Fibroblast of the conjunctiva (primary cell): ENCODE measurements at places on chromosomes 7 and 10.

GRCh38 chr7:132030883-132031282, 474.5 kb upstream of the PODXL start:
- DNase-seq: no peak

GRCh38 chr7:137870684-137871083, 23.9 kb upstream of the DGKI start:
- no peak for DNase-seq

- no peak for DNase-seq
Measured at GRCh38 chr10:26412932-26413331, 25.2 kb upstream of the APBB1IP start.

GRCh38 chr10:120402147-120402766, 54.8 kb upstream of the PLPP4 start:
- DNase-seq: no peak

- no peak for DNase-seq
Measured at GRCh38 chr7:15836041-15836440, 149.6 kb upstream of the MEOX2 start.

DNA sequence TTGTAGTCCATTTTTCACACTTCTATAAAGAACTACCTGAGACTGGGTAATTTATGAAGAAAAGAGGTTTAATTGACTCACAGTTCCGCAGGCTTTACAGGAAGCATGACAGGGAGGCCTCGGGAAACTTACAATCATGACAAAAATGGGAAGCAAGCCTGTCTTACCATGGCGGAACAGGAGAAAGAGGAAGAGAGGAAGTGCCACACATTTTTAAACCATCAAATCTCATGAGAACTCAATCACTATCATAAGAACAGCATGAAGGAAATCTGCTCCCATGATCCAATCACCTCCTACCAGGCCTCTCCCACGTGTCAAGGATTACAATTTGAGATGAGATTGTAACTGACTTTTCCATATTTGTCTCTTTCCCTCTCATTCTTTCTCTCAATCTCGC, 9.3 kb upstream of the PNPLA8 start:
- no peak for DNase-seq

GRCh38 chr10:35933940-35934641, 292.0 kb upstream of the FZD8 start:
- DNase-seq: no peak

DNA sequence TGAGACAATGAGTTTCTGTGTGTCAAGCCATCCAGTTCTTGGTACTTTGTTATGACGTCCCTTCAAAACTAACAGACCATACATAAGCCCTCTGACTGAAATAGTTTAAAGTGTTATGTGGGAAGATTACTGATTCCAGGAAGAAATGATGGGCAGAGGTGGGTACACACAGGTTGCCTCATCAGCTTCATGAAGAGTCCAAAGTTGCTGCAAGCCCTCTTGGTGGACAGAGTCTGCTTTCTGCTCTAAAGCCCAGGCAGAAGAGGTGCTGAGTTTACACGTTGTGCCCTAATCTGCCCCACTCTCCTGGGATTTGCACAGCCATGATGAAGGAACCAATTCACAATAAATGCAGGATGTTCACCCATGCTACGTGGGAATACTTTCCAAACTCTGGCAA, 187.4 kb downstream of the PARD3 start:
- DNase-seq: no peak

GRCh38 chr7:118140468-118140867, 43.5 kb upstream of the LSM8 start:
- DNase-seq: no peak

GRCh38 chr10:28331841-28332240, 29.0 kb upstream of the MPP7 start:
- peak; percentile 83 for DNase-seq

DNA sequence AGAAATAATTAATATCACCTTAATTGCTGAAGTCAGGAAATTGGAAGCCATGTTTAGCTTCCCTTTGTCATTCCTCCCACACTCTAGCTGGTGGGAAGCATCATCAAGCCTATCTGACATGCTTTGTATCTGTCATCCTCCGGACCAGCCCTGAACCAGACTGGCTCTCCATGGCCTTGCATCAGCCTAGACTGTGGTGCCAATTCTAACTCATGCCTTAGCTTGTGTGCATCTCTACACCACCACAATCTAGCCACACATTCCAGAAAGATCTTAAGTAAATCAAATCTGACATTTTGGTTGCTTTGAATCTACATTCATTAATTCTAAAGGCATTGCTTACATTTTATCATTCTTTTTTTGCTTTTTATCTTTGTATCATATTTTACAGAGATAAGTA, 196.4 kb upstream of the VSTM2A start:
- DNase-seq: no peak

GRCh38 chr7:78194611-78195010, 396.0 kb downstream of the PHTF2 start:
- DNase-seq: no peak

GRCh38 chr10:27680691-27681605, 64.7 kb downstream of the MKX start:
- no peak for DNase-seq

GRCh38 chr10:11237571-11237970, 219.9 kb downstream of the CELF2 start:
- no peak for DNase-seq

GRCh38 chr10:76319661-76320060, 888.2 kb downstream of the LRMDA start:
- no peak for DNase-seq

- no peak for DNase-seq
Measured at GRCh38 chr7:134873253-134873652, 93.8 kb downstream of the CALD1 start.

GRCh38 chr10:6503171-6503570, 76.9 kb downstream of the PRKCQ start:
- no peak for DNase-seq

DNA sequence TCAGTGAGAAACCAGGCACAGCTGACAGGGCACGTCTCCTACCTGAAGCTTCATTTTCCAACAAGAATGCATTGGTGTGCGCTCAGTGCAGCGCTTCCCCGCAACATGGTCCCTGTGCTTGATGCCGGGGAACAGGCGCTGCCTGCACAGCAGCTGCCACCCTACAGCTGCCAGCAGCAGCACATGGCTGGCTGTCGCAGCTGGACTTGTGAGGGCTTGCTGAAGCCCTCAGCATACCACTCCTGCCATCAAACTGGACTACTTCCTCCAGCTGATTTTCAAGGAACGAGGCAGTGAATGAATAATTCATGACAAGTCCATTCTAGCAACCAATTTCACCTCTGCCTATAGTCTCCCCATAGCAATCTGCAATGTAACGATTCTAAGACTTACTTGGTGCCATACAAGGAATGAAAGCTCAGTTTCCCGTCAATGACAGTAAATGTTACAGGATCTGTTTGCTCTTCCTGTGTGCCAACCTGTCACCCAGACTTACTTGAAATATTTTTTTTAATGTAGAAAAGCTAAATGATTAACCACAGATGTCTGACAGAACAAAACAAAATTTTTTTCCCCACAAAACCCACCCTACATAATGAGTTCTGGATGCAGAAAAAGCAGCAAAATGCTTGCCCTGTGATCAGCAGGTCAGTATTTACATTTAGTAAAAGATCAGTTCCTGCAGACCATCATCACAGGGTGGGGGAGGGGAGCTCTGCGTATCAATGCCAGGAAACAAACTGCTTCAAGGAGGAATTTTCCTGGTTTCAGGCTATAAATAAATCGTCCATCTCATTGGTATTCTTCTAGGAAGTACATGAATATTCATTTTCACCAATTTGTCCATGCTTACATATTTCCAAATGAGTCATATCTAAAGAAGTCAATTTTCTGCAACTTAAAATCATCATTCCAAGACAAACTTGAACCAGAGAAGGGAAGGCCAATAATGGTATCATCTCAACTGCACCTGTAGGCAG, 140.6 kb downstream of the ALOX5 start:
- no peak for DNase-seq

DNA sequence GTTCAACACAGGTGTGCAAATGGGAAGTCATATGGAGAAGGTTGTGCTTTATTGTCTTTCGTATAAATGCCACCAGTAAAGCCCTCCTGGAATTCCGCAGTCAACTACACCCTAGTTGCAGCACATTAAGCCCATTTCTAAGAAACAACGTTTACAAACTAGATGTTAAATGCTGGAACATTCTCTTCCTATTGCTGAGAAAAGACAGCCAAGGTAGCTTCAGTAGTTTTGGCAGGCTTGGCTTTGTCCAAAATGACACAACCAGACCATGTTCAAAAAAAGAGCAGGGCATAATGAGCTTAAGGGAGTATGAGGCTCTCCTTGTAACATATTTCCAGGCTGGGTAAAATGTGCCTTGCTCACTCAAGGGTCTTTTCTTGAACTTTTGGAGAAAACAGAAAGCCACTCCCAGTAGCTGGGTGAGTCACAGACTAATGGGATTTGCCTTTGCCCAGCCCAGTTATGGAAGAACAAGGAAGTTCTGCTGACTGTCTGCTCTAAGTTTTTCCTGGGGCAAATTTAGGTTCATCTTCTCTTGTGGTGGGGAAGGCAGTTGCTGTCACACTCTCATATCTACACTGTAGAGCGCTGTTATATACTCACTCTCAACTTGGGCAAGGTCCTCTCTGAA, 238.7 kb downstream of the PLXNA4 start:
- no peak for DNase-seq

GRCh38 chr7:15007507-15007906, 105.0 kb upstream of the DGKB start:
- peak; percentile 2 for DNase-seq

GRCh38 chr7:105454921-105455320, 66.2 kb upstream of the SRPK2 start:
- DNase-seq: no peak

DNA sequence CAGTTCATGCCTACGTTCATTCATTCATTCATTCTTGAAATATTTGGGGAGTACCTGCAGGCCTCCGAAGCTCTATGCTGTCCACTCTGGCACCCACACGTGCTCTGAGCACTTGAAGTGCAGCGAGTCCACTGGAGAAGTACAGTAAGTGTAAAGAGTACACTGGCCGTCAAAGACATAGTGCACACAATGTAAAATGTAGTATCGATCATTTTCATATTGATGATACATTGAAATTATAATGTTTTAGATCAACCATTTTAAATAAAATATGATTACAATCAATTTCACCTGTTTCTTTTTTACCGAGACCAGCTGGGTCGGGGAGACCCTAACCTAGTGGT, 37.0 kb upstream of the PURB start:
- no peak for DNase-seq

- DNase-seq: no peak
Measured at GRCh38 chr10:71771204-71771603, 2.1 kb downstream of the VSIR start.

DNA sequence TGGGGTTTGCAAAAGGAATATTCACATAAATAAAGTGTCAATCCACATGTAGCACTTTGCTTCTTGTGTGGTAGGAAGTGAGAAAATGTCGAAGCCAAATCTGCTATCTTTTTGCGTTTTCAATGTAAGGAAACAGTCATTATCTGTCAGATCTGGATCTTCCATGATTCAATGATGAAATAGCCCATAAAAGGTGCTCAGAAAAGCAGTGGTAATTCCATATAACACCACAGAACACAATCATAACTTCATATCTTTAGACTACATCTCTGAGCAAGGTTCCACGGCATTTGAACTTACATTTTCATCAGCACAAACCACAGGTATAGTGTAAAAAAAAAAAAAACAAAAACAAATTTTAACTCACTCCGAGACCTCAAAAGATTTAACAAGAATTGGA, 39.9 kb upstream of the EGR2 start:
- DNase-seq: no peak

- no peak for DNase-seq
Measured at GRCh38 chr10:59648711-59649201, 60.9 kb downstream of the SLC16A9 start.

DNA sequence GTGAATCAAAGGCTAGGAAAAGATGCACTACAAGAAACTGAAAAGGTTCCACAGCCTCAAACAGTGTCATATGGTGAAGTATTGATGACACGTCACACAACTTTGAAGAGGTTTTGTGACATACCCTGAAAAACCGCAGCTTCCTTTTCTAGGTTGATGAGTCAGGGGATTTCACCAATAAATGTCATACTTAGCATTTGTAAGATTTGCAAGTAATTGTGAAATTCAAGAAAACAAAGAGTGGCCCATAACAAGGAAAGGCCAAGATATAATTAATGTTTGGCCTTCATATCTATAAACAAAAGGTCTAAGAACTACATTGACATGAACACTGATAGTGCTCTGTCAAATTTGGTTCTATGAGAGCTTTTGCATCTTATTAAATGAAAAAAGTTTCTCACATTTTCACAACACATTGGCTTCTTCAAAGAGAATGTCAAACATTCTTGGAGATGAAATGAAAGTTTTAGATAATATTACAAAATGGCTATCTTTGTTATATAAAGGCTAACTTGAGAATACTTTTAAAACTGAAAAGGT, 62.0 kb upstream of the NAMPT start:
- DNase-seq: peak; percentile 79

DNA sequence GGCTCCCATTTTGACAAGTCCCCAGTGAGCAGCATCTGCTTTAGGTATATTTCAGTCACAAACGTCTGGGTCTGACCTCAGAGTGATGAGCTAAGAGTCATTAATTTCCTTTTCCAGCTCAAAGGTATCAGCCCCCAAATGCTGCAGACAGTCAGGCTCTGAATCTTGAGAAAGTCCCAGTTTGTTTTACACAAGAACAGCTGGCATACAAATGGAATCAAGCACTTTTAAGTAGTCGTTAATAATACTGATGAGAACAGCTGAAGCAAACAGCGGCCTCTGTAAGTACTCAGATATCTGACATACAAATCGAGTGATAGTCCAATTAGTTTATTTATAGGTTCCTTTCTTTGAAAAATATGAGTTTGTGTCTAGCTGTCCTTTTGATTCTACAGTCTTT, 49.4 kb upstream of the MSRB2 start:
- DNase-seq: no peak

- DNase-seq: no peak
Measured at GRCh38 chr7:158235862-158236261, 351.8 kb downstream of the PTPRN2 start.
